ENCODE measurements at places on chromosomes 2 and 18.

DNA sequence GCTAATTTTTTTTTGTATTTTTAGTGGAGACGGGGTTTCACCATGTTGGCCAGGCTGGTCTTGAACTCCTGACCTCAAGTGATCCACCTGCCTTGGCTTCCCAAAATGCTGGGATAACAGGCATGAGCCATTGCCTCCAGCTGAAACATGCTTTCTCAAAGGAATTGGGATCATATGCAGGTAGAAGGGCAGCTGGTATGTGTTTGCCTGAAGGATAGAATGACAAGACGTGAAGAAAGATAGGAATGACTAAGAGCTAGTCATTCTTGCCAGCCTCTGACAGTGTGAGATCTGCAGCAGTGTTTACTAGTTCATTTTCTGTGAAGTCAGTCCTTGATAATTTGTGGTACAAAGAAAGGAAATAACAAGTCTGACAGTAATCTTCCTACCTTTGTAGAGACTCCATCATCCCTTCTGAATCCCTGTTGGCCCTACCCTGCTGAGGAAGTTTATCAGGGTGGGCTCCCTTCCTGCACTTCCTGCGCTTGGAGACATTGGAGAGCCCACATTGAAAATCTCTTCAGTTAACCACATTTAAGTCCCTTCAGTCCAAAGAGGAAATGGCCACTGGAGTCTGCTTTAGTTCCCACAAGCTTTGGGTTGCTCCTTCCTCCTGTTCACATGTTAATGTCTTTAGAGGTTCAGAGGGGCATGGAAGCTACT lies 14.7 kb downstream of the CFLAR start:
- DNase-seq = no peak

DNA sequence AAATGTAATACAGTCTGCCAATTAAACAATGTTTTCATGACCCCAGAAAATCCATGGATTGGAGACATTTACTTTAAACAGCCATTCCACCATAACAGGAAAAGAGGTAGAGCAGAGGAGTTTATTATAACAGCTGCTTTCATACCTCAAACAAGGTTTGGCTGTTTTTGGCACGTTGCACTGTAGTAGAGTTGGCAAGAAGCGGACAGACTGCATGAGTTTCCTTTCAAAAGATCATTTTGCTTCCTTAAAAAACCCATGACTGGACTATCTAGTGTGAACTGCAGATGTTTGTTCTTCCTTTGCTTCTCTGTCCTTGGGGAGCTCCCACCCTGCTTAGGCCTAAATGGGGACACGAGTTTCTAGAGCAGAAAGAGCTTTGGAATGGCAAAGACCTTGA lies 108.5 kb upstream of the THOC1 start:
- no peak for DNase-seq

DNA sequence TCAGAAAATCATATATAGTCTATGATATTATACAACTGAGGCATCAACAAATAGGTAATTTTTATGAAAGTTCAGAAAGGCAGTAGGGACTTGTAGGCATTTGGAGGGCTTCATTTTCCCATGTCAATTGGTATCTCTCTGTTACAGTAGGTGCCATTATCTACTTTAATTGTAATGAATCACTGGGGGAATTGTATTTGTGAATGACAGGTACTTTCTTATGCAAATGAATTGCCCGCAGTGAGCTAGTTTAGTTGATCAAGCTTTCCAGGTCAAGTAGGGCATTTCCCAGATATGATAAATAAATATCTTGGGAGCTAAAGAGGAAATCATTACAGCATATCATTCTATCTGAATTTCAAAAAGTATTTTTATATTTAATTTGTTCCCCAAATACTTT lies 1116.3 kb downstream of the DPP10 start:
- DNase-seq = no peak

DNA sequence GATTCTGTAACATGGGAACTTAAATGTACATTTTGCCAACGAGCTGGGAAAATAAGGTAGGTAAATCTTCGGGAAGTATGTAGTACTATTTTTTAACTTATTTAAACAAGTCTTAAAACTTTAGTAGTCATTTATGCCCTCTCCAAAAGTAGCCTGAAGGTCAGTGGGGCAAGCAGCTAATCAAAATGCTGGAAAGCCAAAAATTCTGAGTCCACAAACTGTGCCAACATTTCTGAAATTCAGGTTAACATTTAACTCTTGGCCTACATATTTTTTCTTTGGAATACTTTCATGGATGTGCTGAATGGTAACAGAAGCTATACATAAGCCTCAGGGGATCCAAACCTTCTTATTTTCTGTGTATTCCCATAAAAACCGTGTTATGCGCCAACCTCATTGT lies 26.3 kb downstream of the WDR75 start:
- no peak for DNase-seq

DNA sequence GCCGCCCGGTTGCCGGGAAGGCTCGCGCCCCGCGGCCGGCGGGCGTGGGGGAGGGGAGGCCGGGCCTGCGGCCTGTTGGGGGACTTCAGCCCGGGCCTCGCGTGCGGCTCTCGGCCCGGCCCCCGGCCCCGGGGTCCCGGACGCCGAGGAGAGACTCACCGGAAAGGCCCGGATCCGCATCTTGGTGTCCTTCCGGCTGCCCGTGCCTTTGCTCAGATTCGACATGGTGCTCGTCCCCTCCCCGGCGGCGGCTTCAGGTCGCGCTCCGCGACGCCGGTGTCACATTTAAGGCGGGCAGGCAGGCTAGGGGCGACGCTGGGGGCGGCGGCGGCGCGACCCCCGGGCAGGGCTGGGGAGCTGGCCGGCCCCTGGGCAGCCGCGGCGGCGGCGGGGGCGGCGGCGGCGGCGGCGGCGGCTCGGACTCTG lies 365 bp downstream of the CUL3 start:
- DNase-seq = peak; percentile 7

DNA sequence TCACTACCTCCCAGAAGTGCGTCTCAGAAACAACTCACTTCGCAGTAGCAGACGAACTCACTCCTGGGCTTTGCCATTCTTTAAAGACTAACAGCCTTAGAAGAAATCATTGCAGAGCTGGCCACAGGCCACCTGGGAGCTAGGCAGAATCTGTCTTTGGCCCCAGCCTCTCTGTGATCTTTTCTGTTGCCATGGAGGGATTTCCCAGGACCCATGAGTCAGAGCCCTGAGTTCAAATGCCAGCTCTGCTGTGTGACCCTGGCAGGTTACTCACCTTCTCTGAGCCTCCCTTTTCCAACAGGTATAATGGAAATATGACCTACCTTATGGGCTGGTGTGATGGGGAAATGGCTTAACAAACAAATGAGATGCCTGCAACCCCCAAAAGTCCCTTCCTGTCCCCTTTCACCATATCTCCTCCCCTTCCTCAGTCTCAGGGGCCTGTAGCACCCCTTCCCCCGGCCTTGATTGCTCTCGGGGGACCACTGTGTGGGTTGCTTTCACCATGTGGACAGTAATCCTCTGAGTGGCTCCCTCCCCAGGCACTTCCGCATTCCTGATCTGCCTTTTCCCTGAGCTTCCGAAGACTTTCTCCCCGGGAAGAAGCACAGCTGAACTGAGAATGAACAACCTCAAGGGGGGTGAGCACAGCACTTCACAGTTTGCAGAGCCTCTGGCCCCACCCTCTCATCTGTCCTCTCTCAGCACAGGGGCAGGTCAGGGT lies 34.0 kb upstream of the SLC66A3 start:
- no peak for DNase-seq

- DNase-seq = no peak
These were observed 9.3 kb downstream of the NOSTRIN start for GRCh38 chr2:168811696-168812095.

GRCh38 chr2:26532301-26533250 lies 54.7 kb upstream of the OTOF start:
- no peak for DNase-seq

DNA sequence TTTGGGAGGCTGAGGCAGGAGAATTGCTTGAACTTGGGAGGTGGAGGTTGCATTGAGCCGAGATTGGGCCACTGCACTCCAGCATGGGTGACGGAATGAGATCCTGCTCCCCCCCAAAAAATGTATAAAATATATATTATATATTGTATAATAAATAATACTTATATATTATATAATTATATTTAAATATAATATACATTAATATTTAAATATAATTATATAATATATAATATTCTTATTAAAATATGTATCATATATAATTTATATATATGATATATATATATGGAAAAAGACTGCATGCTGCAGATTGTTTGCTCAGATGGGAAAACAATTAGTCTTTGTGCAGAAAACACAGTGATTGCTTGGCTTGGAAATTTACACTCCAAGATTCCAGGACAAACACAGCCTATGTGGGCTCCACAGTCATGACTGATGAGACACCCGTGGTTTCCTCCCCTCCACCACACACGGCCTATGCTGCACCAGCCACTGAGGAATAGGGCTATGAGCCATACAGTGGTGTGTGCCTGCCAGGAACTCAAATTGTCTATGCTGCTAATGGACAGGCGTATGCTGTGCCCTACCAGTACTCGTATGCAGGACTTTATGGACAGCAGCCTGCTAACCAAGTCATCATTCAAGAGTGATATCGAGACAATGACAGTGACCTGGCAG lies 30.0 kb downstream of the PMAIP1 start:
- no peak for DNase-seq

DNA sequence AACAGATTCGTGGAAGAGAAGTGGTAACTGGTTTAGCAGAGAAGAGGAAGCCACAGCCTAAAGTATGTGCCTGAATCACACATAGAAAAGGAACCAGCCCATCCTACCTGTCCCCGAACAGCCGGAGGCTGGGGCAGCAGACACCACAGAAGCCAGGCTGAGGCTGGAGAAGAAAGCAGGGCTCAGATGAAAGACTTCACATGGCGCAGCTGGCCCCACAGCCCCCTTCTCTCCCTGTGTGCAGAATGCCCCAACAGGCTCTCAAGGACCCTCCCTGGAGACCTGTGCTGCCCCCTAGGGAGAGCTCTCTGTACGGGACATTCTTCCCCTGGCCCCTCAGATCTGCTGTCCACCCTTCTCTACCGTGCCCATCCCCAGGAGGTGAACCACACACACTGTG lies 83.5 kb upstream of the RAB12 start:
- no peak for DNase-seq

DNA sequence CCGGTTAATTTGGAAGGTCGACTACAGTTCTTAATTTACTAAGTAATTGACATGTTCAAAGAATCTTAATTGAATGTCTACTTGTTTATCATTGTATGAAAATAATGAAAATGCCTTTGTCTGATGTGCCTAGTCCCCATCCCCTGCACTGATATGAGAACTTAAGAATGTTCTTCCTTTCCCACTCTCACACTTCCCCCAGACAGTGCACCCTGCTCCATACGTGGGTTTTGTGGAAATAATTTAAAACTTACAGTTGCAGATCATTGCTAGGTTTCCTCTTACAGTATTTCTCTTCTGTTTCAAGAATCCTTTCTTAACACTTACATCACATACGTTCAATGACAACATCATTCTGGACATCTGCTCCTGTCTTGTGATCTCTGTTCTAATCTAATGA lies 3.5 kb downstream of the ICOS start:
- DNase-seq = no peak

DNA sequence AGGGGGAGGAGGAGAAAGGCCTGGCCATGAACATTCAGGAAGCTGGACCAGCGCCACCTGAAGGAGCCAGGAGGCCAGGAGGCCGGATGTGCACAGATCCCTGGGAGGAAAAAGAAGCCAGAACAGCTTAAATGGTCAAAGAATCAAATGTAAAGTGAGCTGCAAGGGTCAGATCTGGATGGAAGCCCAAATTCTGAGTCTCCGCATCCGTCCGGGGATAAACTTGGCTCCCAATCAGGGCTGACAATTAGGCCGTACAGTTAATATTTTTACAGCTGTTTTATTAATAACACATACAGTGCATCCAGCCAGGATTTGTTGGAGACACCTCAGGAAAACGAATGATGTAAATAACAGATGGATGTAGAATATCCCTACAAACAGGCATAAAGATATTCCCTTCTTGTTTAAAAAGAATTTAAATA lies 495.1 kb upstream of the TCF4 start:
- no peak for DNase-seq

- no peak for DNase-seq
These were observed 47.0 kb downstream of the KIF5C start for GRCh38 chr2:148922062-148922461.

GRCh38 chr2:69067866-69068265 lies 54.9 kb downstream of the ANTXR1 start:
- DNase-seq = no peak

DNA sequence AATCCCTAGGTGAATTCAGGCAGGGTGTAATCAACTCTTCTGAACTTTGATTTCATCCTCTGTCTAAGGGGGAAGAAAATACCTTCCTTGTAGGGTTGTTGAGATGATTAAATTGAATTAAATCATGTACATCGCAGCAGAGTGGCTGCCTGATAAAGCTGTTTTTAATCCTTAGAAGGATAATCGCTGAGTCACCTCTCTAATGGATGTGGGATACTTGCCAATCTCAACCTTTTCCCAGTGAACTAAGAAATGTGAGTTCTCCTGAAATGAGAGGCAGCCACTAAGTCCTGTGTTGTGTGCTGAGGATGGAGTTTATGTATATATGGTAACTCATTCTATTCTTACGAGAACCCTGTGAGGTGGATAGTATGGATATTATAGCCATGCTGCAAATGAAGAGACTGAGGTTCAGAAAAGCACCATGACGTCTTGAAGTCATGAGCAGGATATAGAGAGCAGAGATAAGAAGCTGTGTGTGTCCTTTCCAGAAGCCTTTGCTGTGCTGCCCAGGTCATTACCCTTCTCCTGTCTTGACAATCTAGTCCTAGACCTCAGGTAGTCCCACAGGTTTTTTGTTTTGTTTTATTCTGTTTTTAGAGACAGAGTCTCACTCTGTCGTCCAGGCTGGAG lies 93.3 kb downstream of the HNRNPLL start:
- DNase-seq = no peak

DNA sequence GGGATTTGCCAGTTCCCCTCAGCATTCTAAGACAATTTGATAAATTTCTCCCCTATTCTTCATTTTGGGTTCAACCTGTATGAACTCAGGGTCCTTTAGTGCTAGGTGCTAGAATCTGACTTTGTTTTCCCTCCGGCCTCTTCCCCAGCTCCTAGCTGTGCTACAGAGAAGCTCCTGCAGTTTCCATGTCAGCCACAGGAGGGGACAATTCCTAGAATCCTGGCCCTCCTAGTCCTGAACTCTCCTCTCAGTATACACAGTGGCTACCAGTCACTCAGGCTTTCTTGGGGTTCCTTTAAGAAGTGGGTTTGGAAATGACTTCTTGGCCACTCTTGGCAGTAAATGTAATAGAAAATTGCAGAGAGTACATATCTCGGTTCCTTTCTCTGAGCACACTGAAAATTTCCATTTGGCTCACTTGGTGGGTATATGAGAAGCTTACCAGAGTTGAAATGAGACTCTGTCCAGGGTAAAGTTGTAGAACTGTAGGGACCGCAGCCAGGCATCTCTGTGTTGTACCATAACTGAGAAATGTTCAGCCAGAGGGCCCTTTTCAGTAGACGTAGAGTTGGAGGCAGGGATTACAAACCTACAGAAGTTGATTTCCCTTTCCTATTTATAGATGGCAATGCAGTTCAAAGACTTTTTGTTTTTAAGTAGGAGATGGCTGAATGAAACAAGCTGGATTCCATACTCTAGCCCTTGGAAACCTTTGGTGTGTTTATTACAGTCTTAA lies 5.0 kb upstream of the CHST10 start:
- no peak for DNase-seq

GRCh38 chr2:132477962-132478361 lies 61.4 kb downstream of the GPR39 start:
- no peak for DNase-seq

GRCh38 chr2:36484454-36484853 lies 113.5 kb downstream of the FEZ2 start:
- no peak for DNase-seq

All from NCI-H510A (cell line).